Amniotic stem cell (primary cell): ENCODE measurements at places on chromosomes 2 and 18.

GRCh38 chr2:123928358-123928757 lies 96.7 kb upstream of the CNTNAP5 start:
- no peak for DNase-seq

DNA sequence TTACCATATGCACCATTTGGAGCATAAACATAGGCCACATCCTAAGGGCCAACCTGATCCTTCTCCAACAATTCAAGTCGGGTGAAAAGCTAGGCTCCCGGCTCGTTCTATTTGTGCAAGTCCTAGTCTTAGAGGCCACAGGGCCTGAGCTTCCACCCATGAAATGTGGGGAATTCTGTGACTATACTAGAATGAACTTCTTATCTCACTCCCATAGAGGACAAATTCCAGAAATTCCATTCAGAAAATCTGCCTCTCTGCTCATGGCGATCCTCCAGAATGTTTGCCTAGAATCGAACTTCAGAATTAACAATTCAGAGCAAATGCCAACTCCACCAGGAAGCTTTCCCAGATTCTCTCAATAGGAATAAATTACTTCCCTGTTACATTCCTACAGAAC lies 187.9 kb downstream of the BCL11A start:
- DNase-seq = no peak

GRCh38 chr2:33505966-33506365 lies 29.5 kb downstream of the RASGRP3 start:
- no peak for DNase-seq

- no peak for DNase-seq
Observed at GRCh38 chr18:7974200-7974874, 407.2 kb downstream of the PTPRM start.
